ENCODE measurements at places on chromosomes 5 and 9.
A peak's percentile ranks its signal among the peaks of the same experiment; 100 is the strongest.

- no peak for DNase-seq
Measured at GRCh38 chr5:72238712-72239445, 81.2 kb downstream of the MRPS27 start.

DNA sequence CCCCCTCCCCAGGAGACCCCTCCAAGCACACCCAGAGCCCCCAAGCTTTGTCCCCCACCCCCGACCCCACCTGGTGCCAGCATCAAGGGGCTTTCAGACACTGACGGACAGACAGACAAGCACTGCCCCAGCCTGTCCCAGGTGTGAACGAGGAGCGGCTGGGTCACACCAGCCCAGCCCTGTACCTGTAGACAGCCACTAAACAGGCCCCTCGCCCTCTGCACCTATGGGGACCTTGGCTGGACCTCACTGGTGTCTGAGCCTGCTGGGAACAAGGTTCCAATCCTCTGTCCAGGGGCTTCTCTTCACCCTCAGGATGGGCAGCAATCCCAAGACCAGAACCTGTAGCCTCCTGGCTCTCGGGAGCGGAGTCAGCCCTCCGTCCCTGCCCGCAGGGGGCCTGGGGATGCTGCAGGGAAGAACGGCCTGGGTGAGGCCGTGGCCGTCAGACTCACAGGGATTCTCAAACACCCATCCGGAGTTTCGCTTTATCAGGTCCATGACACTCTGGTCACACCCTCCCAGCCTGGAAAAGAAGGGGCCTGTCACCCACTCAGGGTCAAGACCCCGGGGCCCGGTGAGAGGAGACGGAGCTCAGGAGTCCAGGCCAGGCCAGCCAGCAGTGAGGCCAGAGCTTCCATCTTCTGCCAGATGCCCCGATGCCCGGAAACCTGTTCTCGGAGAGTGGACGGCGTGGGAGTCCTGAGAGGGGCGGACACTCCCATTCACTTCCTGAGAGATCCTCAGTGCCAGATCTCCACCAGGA, 2.8 kb downstream of the LCN6 start:
- no peak for DNase-seq

- no peak for DNase-seq
Measured at GRCh38 chr5:57128325-57128724, 45.5 kb upstream of the GPBP1 start.

DNA sequence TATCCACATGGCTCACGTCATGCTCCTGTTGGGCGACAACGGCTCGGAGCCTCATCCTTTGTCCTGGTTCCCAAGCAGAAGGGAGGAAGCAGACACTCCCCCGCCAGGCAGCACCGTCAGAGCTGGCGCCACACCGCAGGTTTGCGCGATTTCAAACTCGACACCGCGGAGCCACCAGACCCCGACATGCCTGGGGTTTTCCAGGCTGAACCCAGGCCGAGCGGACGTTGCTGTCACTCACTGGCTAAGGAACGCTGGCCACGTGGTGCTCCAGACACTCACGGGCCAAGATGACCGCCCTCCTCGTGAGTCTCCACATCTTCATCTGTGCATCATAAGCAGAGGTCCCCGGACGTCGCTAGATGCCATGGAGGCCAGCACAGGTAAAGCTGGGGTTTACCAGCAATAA, 9.0 kb downstream of the TERT start:
- no peak for DNase-seq

DNA sequence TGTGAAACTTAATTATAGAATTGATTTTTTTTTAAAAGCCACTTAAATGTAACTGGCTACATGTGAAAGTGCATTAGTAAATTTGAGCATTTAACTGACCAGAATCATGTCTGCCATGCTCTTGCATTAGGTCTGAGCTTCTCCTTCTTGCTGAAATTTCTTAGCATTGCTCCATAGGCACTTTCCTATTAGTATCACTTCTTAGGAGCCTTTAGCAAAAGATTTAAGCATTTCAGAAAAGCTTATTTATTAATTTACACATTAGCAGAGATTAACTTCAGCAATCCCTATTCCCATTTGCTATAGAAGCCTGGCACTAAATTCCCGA, 211.0 kb downstream of the SNX18 start:
- no peak for DNase-seq

DNA sequence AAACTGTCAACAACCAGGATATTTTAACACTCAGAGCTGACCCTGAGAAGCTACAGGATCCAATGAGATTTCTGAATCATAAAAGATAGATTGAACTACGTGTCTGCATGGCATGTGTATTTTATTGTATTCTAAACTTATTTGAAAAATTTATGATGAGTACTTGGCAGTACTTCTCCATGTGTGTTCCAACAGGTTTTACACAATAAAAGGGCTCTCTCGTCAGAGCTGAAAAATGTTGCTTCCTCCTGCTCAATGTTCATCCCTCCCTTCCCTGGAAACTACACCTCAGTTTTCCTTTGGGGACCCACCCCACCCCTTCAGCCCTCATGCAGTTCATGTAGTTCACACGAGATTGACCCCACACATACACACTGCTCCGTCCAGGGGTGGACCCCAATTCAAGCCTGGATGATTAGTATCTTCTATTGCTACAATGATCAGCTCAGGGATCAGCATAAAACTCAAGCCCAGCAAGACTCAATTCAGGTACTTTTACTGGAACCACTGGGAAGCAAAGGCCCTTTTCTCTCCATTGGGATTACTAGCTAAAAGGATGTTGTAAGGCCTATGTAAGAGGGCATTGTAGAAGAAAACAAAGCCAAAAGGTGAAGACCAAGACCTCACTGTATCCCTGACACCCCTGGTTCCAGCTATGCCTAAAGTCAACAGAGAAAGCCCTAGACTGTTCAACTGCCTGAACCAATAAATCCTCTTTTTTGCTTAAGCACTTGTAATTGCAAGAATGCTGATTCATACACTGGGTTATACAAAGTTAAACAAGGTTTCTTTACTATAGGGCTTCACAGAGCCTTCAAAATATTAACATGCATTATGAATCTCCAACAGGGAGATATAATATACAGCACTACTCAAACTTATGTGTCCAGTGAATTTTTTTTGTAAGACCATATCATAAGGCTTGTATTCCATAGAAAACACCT, 112.6 kb downstream of the SAXO1 start:
- no peak for DNase-seq

- DNase-seq = peak; percentile 2
Measured at GRCh38 chr5:18465833-18466681, 831.8 kb downstream of the TAF11L14 start.

DNA sequence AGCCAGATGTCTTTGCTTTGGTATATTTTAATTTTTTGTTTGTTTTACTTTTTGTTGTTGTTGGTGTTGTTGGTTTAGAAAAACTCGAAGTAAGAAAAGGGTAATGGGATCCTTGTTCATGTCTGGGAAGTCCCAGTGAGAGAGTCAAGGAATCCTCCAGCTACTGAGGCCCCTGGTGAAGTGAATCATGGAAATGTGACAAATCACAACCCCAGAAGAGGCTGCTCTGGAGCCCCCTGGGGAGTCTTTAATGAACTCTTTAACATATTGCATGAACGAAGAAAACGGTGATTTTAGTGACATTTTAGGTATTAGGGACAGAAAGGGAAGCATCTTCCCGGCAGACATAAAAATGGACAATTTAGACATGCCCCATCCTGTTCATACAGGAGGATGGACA, 41.3 kb downstream of the TMEM174 start:
- no peak for DNase-seq

- no peak for DNase-seq
Measured at GRCh38 chr9:120331913-120332312, 248.1 kb downstream of the CDK5RAP2 start.

GRCh38 chr5:78611126-78611605, 37.4 kb downstream of the LHFPL2 start:
- DNase-seq = no peak

GRCh38 chr5:1962619-1963355, 80.1 kb upstream of the IRX4 start:
- DNase-seq = no peak

GRCh38 chr5:1998716-1999317, 116.1 kb upstream of the IRX4 start:
- DNase-seq = no peak

DNA sequence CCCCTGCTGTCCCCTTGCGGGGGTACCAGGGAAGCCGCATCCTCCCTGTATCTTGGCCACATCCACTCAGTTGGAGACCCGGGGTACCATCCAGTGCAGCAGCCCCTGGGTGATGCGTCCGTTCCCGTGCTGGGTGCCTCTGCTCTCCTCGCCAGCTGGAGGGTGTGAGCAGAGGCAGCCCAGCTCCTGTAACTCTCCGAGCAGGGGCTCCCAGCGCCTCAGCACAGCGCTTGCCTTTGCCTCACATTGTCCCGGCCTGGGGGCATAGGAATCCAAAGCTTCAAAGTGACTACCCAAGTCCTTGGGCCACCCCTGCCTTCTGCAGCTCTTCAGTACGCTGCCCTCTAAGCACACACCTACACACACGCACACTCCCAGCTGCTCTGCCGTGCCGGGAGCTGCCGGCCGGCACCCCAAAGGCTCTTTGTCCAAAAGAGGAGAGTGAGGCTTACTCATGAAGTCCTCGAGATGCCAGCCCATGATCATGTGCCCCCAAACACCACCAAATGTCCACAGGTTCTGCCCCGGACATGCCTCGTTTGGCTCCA, 733 bp downstream of the ANGPTL2 start:
- DNase-seq = peak; percentile 12

GRCh38 chr5:131997026-131997726, 14.3 kb downstream of the ACSL6 start:
- no peak for DNase-seq

DNA sequence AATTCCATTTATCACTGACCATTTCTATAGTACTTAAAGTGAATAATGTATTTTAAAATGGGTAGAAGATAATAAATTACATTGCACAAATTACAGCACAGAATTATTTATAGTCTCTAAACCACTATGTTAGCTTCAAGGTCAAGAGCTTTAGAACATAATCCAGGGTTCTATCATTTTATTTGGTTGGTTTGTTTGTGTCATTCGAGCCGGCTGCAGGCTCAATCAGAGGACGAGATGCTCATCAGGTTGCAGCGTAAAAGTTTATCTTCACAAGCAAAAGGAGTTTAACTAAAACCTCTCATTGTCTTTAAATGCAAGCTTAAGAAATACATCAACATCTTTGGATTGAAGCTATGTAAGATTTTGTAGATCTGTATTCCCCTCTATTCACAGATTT, 523.8 kb downstream of the EFNA5 start:
- DNase-seq = no peak

- no peak for DNase-seq
Measured at GRCh38 chr5:2874099-2874498, 122.6 kb upstream of the IRX2 start.

- peak; percentile 80 for DNase-seq
Measured at GRCh38 chr9:25677301-25678146, 720 bp downstream of the TUSC1 start.

GRCh38 chr5:131786036-131786435, 10.8 kb downstream of the FNIP1 start:
- no peak for DNase-seq

DNA sequence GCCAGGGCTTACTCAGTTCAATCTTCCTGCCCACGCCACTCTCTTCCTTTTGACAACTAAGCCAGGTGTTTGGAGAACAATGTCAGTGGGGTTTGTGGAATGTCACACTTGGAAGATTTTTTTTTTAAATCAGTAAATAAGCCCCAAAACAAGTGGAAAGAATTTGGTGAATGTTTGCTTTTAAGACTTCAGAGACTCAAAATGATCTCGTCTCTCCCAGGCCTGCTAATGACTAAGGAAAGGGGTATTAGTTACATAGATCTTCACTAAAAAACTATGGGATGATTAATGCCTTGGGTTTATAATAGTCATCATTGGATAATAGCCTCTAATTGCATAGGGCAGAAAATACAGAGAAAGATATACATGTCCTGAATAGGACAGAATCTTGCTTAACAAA, 166.4 kb downstream of the DMRT2 start:
- DNase-seq = peak; percentile 32

- no peak for DNase-seq
Measured at GRCh38 chr5:2861605-2862004, 110.1 kb upstream of the IRX2 start.

- no peak for DNase-seq
Measured at GRCh38 chr9:82105729-82106128, 117.2 kb downstream of the SPATA31D1 start.

- no peak for DNase-seq
Measured at GRCh38 chr9:130200038-130200849, 28.0 kb downstream of the NCS1 start.

DNA sequence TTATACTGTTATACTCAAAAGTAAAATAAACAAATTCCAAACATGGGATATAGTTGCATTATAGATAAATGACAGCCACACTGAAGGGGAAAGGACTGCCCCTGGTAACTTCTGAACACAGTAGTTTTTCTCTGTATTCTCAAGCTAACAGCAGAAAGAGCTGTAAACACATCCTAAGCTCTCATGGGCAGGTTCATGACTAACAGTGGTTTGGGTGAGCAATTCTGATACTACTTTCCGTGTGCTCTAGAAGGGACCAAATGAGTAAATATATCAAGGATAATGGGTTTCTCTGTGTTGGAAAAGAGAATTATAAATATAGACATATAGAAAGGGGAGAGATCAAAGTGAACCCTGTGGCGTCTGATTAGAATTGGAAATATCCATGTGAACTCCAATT, 2.2 kb upstream of the LCN6 start:
- DNase-seq = peak; percentile 32

DNA sequence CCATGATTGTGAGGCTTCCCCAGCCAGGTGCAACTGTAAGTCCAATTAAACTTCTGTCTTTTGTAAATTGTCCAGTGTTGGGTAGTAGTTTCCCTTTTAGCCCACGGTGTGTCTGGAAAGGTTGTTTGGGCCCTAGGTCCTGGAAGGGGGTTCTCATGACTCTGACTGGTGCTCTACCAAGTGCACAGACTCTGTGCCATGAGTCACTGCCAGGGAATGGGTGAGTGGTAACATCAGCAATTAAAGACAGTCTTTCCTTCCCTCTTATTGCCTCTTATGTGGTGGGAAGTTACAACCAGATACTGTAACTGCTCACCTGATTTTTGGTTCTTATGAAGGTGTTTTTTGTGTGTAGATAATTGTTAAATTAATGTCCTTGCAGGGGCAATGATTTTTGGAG, 141.2 kb downstream of the PRDM9 start:
- no peak for DNase-seq

GRCh38 chr5:32130865-32131264, 43.3 kb downstream of the GOLPH3 start:
- DNase-seq = no peak

GRCh38 chr5:132130918-132131715, 57.5 kb downstream of the CSF2 start:
- DNase-seq = no peak

DNA sequence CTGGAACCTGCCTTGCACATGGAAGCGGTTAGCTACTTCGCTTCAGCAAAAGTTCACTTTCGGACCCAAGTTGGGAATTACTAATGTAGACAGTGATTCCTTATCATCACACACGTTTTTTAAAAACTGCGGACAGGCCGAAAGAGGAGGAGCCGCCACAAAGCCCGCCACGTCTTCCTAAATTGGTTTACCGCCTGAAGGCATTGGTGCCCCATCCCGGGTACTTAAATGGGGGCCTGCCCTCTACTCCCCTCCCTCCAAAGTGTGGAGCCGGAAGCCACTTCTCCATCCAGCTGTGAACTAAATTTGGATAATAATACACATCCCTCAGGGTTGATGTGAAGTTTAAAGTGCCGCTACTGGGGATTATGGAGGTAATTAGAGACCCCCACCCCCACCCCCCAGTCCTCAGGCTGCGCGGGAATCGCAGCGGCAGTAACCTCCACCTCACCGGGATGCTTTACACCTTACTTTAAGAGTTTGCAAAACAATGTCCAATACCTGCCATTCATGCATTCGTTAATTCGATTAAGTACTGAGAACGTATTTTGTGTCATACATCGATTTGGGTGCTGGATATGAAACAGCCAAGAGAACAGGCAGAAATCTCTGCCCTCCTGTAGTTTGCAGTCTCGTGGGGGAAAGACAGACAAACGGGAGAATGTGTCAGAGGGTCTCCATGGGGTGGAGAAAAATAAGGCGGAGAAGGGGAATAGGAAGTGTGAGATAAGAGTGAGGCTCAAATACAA, 937 bp upstream of the MACROH2A1 start:
- no peak for DNase-seq
